ENCODE measurements at places on chromosomes 5 and 9.
A peak's percentile ranks its signal among the peaks of the same experiment; 100 is the strongest.

- DNase-seq, result no peak
Measured at GRCh38 chr9:2024888-2025782, 10.0 kb downstream of the SMARCA2 start.

DNA sequence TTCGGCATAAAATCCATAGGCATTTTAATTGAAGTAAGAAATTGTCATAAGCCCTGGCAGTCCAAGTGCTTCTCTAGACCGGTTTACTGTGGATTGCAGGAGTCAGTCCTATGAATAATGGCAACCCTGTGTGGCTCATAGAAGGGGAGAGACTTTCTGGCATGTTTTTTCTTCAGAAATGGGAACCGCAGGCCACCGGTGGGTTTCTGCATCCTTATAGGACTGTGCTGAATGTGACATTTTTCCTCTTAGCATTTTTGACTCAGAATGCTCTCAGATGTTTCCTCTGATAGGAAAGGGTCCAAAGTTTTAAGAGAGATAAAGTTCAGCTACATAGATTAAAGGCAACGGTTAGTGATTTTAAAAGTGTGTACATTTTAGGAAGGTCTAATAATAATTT lies 6.3 kb downstream of the DAPK1 start:
- DNase-seq, result no peak

DNA sequence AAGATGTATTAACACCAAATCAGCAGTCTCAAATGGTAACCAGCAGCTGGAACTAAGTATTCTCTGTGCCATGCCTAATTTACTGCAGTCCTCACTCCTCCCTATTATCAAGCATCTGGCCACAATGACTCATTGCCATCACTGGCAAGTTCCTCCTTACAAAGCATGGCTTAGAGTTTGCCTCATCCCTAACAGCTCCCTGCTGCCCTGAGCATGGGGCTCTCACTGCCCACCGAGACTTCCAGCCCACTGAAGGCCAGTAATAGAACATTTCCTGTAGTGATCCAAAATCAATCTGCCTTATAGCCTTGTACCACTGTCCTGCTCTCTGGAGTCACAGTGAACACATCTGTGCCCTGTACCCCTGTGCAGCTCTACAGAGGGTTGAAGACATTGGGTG lies 211.9 kb upstream of the TRIM32 start:
- no peak for DNase-seq

GRCh38 chr5:78509884-78510769 lies 138.4 kb downstream of the LHFPL2 start:
- DNase-seq, result no peak

GRCh38 chr5:154523709-154524108 lies 45.7 kb upstream of the HAND1 start:
- DNase-seq, result no peak

DNA sequence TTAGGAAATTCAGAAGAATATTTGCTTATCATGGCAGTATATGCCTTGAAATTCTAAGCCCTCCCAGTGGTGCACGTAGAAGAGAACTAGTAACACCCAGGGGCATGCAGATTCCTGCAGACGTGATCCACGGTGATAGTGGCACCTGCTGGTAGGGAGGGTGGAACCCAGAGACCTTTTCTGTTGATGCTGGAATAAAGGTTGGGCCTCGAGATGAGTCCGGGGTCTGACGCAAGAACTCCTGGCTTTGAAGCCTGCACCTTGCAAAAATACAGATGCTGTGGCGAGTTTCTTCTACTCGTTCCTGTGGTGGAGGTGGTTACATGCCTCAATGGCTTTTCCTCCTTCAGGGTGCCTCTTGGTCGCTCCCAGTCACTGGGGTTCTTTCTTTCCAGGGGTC lies 39.5 kb upstream of the PHF2 start:
- no peak for DNase-seq

DNA sequence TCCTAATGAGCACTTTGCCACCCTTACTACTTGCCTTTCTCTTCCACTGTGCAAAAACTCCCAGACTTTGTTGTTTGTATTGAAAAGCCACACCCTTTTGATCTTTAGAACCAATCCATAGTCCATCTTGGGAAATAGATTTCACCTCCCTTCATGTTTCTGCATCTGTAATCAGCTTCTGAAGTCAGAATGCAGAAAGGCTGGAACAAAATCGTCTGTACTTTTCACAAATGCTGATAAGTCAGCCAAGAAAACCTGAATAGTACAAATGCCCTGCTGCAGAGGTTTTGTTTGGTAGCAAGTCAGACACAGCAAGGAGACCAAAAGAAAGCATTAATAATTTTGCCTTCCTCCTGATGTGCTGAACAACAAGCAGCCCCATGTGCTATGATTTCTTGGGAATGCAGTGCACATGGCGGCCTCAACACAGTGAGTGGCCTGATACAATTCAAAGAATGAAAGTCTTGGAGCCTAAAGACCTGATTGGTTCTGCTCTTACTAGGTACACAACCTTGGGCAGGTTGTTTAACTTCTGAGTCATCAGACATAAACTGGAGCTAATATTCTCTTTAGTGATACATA lies 59.2 kb upstream of the STK32A start:
- DNase-seq, result no peak

DNA sequence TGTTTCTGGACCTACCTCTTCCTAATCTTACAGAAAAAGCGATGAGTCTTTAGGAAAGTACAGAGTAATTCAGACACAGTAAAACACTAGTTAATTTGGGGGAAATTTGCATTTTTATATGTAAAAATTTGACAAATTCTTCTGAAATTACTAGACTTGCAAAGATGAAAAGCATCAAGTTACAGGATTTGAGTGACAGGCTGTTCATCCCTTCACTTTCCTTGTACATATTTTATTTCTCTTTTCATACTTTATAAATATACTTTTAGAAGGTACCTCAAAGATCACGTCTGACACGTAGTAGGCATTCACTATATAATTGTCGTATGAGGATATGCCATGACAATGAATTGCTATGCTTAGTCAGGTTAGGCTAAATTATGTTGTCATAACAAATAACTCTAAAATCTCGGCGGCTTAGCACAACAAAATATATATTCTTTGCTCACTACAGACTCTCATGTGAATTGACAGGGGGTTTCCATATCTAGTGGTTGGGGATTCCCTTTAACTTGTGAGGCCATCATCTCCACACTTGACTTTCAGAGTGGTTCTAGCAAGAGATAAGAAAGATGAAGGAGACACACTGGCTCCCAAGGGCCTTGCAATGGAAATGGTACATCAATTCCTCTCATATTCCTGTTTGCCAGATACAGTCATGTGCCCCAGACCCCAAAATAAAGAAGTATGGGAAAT lies 154.1 kb upstream of the TUT7 start:
- DNase-seq, result no peak

DNA sequence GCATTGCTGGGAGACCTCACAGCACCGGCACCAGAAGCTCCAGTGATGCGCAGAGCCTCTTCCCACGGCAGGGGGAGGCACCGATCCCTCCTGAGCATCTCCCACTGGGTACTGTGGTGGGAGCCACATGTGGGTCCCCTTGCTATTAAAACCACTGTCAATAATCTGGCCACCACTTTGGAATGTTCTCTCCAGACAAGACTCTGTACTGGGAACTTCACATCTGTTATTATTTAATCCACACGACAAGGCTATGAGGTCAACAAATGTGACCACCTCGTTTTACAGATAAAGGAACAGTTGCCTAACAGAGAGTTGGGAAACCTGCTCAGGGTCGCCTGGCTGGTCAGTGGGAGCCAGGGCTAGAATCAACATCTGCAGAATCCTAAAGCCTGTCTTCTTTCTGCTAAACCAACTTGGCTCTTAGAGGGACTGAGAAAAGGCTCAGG lies 72.7 kb downstream of the EPB41L4B start:
- no peak for DNase-seq

GRCh38 chr5:60541980-60542379 lies 158.0 kb downstream of the DEPDC1B start:
- DNase-seq, result no peak

DNA sequence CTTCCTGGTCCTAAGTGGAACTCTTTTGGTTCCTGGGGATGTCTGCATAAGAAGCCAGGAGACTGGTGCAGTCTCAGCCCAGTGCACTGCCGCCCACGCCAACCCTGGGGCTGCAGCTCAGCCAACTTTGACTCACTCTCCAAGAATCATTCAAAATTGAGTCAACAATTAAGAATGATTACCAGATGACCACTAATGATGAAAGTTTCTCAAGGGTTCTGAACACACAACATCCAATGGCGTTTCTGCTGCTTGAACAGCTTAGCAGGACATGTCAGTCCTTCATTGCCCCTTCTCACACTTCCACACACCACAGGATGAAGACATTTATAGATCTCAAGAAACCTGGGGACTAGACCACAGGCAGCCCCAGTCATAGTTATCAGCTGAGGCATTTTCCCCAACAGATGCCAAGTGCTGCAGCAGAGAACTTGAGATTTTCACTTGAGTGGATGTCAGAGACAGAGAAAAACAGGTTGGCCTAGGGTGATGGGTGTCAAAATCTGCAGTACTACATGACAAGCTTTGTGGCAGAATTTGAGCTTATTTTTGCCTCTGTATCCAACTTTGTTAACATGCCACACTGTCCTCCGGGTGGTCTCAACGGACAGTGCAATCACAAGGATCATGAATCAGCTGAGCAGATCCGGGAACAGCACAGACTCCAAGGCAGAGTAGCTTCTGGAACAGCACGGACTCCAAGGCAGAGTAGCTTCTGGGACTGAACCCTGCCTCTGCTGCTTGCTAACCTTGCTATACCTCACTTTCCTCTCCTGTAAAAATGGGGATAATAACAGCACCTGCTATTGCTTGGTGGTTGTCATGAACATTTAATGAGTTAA lies 356.1 kb downstream of the SPOCK1 start:
- DNase-seq, result no peak

- peak; percentile 41 for DNase-seq
Measured at GRCh38 chr5:135013947-135014570, 20.0 kb downstream of the PITX1 start.

GRCh38 chr9:18658804-18659705 lies 185.1 kb downstream of the ADAMTSL1 start:
- no peak for DNase-seq

GRCh38 chr9:69181908-69182353 lies 7.9 kb downstream of the TJP2 start:
- DNase-seq, result no peak

- DNase-seq, result no peak
Measured at GRCh38 chr9:34576597-34577399, 12.7 kb downstream of the CNTFR start.

- no peak for DNase-seq
Measured at GRCh38 chr5:151016700-151017099, 3.7 kb upstream of the GPX3 start.

DNA sequence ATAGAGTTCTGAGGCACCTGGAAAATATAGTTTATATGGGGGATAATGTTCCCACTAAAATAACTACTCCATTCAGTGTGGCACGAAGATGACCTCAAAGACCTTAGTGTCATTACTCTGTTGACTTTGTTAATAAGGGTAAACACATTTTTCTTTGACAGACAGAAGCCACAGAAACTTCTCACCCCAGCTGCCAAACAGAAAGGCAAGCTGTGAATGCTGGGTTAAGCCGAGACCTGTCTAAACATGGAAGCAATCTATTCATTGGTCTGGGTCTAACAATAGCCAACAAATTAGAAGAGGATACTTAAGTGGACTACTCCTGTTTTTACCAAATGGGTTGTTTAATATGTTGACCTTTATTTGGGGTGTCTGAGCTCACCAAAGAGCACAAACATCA lies 171.4 kb downstream of the TLE1 start:
- no peak for DNase-seq

DNA sequence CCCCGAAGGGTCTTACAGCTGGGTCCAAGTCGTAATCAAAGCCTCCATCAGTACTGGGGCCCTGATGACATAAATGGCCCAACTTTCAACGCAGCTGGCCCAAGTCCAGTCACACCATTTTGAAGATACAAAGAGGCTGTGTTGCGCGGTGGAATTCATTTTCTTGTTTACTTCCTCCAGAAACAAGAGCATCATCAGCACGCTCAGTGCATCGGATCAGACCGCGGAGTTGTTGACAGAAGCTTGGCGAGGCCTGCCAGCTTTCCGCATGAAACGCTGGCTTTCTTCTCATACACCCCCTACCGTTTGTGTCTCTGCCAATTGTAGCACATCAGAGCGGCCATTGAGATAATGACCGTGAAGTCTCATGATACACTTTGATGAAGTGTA lies 101.7 kb upstream of the SPATA31D4 start:
- no peak for DNase-seq

DNA sequence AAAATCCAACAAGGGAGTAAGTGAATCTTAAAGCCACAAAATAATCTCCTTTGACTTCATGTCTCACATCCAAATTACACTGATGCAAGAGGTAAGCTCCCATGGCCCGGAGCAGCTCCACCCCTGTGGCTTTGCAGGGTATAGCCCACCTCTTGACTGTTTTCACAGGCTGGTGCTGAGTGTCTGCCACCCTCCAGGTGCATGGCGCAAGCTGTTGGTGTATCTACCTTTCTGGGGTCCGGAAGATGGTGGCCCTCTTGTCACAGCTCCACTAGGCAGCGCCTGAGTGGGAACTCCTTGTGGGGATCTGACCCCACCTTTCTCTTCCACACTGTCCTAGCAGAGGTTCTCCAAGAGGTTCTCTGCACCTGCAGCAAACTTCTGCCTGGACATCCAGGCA lies 1051.1 kb upstream of the CDH6 start:
- DNase-seq, result no peak

- peak; percentile 60 for DNase-seq
Measured at GRCh38 chr5:38809388-38810359, 36.1 kb upstream of the OSMR start.
